ENCODE measurements at places on chromosomes 3 and 15.

GRCh38 chr3:5505163-5505562, 317.7 kb downstream of the EDEM1 start:
- DNase-seq, result no peak

DNA sequence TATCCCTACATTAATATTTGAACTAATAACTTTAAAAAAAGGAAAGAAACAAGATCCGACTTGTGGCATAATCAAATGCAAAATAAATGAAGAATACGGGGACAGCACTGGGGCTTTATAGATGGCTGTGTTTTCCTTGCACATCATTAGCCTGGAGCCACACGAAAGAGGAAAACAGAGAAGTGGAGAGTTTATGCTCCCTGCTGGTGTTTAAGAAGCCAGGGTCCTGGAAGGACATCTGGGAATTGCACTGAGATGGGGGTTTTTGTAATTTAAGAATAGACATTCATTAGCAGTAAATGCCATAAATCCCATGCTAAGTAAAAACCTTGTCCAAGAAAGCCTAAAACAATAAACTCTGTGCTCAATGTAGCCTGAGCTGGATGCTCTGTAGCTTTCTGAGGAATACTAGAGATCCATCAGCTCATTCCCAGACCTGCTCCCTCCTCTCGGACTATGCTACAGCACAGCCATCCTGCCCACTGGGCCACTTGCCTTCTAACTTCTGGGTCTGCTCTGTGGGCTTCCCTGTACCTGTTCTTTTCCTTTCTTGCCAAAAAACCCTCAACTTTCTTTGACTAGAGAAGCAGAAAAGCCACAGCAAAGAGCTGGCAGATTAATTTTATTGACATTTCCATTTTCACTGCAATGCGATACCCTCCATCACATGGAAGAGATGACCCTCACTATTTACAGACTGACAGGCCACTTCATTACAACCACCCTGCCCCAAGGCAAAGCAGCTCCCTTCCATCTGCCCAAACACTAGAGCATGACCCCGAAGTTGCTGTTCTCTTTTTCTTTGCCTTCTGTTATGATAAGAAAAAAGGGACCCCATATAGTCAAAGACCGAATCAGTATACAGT, 62.3 kb downstream of the MEIS2 start:
- DNase-seq, result no peak

DNA sequence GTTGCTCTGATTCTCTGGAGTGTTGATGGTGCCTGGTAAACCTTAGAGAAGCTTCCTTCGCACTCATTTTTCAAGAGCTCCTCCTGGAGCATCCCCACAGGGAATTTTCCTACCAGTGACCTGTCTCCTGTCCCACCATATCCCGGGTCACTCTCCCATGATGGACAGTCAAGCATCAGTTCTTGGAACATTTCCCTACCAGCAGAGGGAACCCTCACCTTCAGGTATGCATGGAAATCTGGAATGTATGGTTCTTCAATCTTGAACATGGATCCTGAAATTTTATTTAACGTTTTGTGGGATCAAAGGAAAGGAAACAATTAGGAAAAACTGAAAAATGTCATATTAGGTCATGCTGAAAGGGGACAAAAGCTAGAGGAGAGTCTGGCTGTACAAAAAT, 153.8 kb downstream of the SPATA16 start:
- DNase-seq, result no peak

- no peak for DNase-seq
Observed at GRCh38 chr3:10469441-10470119, 35.8 kb downstream of the ATP2B2 start.

DNA sequence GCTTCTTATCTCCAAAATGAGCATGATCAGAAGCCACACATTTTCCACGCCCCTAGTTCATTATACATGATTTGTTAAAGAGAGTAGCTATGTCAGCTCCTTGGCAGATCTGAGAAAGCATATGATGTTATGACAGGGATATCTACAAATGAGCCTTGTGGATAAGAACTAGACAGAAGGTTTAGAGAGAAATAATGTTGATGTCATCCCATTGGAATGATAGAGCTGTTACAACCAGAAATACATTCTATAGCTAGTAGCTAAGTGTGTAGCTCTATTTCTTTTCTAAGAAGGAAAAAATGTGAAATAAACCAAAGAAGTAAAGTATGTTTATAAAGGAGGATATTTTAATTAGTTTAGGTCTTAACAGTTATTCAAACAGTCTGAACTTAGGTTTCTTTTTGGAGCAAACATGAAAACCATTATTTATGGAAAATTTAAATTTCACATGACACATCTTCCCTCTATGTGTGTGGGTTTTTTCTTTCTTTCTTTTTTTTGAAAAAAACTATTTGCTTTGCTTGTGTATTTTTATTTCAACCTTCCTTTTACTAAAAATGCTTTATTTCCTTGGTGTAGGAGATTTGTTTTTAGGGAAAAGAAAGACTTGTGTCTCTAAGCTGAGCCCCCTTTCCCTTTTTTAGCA, 167.7 kb downstream of the GHSR start:
- no peak for DNase-seq

DNA sequence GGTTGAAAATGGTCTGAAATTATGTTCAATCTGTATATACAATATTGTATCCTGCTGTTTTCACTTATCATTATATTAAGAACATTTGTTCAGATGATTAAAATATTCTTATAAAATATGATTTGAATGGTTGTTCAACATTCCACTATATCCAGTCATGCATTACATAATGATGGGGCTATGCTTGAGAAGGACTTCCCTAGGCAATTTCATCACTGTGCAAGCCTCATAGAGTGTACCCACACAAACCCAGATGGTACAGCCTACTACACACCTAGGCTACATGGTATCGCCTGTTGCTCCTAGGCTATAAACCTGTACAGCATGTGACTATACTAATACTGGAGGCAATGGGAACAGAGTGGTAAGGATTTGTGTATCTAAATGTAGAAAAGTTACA, 30.5 kb downstream of the SLC7A14 start:
- DNase-seq, result no peak

DNA sequence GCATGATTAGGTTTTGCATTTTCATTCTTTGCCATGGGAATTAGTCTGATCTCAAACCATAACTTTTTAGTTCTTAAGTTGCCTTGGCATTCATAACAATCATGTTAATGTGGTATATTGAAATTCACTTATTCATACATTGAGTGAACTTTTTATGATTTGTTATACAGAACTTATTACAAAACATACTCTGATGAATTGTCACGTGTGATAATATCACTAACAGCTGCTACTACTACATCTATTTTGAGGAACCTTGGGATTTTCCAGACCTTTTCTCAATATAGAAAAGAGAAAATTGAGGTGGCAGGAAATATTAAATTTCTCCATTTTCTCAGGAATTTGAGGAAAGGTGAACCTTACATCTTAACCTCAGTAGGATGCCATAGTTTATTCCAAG, 9.2 kb downstream of the LXN start:
- no peak for DNase-seq

- no peak for DNase-seq
Observed at GRCh38 chr3:72973031-72973723, 23.4 kb upstream of the PPP4R2 start.
